ENCODE measurements at places on chromosomes 7 and 10.

GRCh38 chr10:14179251-14179650, 151.5 kb downstream of the FRMD4A start:
- no peak for DNase-seq

GRCh38 chr7:48004032-48004431, 24.6 kb upstream of the HUS1 start:
- DNase-seq, result no peak

GRCh38 chr10:93767724-93768399, 10.1 kb downstream of the LGI1 start:
- DNase-seq, result no peak

- no peak for DNase-seq
Observed at GRCh38 chr7:66630531-66630930, 1.9 kb downstream of the KCTD7 start.

DNA sequence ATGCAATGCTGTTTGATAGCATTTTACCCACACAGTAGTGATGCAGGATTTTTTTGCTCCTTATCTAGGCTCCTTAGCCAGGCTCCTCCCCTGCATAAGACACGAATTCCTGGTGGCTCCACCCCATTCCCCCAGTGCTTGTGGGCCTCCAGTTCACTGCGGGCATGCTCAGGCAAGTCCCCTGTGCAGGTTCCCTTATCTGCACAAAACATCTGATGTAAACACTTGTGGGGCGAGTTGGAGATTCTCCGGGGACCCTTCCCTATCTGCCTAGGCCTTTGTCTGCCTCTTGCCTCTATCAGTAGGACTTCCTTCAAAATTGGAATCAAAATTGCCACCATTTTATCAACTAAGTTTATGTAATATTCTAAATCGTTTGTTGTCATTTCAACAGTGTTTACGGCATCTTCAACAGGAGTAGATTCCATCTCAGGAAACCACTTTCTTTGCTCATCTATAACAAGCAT, 5.4 kb upstream of the STK17A start:
- no peak for DNase-seq

DNA sequence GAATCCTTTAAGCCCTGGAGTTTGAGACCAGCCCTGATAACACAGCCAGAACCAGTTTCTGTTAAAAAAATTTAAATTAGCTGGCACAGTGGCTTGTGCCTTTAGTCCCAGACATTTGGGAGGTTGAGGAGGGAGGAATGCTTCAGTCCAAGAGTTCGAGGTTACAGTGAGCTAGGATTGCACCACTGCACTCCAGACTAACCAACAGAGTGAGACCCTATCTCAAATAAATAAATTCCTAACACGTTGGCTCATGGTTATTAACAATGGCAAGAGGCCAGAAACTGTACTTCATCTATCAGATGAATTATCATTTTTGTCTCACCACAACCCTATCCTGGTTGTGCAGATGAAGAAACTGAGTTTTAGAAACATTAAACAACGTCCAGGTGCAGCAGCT, 2.1 kb upstream of the PPIA start:
- no peak for DNase-seq

DNA sequence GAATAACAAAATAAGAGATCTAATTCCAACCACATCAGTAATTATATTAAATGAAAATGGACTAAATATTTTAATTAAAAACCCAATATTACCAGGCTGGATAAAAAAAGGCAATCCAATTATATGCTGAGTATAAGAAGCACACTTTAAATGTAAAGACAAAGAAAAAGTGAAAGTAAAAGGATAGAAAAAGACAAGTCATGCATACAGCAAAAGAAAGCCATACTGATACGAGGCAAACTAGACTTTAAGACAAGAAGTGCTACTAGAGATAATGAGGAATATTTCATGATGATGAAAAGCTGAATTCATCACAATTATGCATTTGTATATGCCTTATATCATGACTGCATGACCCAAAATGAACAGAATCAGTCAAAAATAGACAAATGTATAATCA, 628.6 kb downstream of the PHTF2 start:
- no peak for DNase-seq

DNA sequence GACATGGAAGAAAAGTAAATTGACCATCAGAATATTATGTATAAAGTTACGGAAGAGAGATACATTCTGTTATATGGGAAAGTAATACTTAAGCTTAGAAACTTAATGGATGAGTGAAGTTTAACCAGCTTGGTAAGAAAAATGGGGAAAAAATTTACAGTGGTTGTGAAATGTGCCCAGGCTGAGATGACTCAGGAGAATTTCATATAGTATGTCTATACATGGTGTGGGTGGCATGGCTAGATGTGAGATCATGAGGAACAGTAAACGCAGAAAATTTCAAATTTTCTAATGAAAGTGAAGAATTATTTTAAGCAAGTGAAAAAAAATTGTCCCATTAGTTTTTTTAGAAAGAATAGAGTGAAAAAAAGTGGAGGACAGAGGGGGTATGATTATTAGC, 552.5 kb upstream of the SORCS1 start:
- no peak for DNase-seq

DNA sequence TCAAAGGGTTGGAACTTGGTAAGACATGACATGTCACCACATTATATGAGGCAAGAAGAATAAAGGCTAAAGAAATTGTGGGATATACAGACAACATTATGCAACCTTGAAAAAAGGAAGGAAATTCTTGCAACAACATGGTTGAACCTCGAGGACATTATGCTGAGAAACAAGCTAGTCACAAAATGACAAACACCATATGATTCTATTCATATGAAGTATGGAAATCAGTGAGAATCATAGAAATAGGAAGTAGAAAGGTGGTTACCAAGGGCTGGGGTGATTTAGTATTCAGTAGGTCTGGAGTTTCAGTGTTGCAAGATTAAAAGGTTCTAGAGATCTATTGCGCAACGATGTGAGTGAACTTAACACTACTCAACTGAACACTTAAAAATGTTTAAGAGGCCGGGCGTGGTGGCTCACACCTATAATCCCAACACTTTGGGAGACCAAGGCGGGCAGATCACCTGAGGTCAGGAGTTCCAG, 126.9 kb upstream of the TBX20 start:
- DNase-seq, result no peak

DNA sequence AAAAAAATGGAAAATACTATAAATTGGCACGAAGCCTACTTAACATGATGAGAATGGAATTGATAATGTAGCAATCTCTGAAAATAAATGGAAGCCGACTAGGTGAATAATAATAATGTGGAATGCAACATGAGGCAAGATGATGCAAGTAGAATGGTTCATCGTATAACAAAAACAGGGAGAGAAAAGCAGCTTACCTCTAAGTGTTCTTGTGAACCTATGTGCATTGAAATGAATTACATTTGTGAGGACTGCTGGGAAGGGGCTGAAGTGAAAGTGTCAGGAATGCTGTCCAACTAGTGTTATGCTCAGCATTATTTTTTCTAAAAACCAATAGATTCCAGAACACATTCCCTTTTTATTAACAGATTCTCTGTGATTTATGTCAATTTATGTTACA, 440.6 kb upstream of the LRRN3 start:
- no peak for DNase-seq

- DNase-seq, result no peak
Observed at GRCh38 chr10:69759641-69760040, 42.1 kb upstream of the COL13A1 start.

DNA sequence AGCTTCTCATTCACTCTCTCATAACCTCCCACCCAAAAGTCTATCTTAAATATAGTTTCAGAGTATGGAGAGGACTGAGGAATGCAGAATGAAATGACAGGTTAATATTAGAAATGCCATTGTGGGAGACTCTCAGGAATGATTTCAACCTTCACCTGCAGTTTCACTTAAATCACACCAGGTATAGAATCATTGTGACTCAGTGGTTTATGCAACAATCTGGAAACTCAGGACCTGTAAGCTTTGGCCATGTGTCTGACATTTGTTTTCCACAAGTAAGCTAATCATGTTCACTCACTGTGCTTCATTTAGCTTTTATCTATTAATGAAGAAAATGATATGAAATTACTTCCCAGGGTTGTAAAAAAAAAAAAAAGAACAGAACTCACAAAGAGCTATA, 8.7 kb upstream of the PTPN12 start:
- no peak for DNase-seq

GRCh38 chr10:59905731-59906416, 482 bp downstream of the CCDC6 start:
- DNase-seq, result no peak

DNA sequence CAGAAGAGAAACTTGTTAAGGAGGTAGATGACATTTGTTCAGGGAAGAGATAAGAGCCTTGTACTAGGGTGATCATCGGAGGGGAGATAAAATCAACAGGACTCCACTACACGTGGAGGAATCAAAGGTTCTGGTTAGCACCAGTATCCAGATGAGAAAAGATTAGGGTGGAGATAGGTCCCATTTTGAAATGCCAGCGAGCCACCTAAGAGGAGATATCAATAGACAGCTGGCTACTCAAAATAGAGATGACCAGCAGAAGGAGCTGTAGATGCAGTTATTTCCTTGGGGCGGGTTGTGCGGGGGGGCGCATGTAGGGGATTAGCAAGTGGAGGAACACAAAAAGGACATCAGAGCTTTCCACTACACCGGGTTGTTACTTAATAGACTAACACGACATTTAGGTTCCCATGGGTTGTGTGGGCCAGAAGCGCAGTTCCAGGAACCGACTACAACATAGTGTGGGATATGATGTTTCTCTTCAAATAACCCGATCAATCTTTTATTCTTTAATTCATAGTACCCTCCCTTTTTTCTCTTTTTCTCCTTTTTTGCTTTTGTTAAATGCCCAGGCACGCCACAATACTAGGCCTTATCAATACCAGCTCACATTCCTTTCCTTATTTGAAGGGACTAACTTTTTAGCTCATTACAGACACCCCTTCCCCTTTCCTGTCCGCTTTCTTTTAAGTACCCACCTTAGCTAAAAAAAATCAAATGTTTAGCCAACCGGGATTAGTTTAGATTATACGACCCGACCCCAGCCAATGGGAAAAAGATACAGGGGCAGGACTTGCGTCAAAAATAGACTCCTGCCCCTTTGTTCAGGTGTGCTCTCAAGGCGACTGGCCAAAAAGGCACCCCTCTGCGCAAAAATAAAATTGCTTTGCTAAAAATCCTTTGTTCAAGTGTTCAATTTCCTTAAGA, 2.0 kb upstream of the KIF11 start:
- peak; percentile 59 for DNase-seq

DNA sequence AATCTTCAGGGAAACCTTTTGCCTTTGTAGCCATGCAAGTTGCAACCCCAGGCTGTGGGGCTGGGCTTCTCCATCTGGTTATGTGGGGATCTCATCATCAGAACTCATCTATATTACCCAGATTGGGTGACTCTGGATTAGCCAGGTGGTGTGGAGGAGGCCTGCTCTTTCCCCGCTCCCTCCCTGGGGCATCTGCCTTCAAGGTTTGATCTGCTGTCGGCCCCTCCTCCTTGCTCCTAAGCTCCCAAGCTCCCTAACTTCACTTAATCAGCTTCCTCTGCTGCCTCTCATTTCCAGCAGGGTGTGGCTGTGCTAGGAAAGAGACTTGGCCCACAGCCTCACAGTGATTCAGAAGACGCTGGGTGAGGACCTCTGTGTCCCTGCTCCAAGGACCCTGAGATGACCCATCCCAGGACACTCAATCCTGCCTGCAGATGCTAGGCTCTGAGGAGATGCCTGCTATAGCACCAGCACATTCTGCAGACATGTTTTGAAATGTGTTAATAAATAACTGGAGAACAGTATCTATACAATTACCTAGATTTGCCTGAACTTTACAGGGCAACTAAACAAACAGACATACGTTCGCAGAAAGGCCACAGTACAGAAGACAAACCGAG, 392.1 kb upstream of the PODXL start:
- DNase-seq, result peak; percentile 11

DNA sequence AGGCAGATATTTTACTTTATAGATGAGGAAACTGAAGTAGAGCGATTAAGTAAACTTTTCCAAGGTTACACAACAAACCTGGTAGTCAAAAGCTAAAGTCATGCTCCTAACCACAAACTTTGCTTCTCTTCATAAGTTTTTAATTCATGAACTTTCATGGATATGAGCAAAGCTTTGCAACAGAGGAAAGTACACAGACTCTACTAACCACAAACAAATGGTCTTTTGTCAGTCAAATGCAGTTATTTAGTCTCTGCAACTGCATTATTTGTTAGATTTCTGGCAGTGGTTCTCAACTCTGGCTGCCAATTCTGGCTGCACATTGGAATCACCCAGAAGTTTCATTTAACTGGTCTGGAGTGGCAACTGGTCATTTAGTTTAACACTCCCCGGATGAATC, 140.6 kb upstream of the TMEM168 start:
- no peak for DNase-seq

- peak; percentile 31 for DNase-seq
Observed at GRCh38 chr7:151742713-151743480, 134.0 kb downstream of the PRKAG2 start.

DNA sequence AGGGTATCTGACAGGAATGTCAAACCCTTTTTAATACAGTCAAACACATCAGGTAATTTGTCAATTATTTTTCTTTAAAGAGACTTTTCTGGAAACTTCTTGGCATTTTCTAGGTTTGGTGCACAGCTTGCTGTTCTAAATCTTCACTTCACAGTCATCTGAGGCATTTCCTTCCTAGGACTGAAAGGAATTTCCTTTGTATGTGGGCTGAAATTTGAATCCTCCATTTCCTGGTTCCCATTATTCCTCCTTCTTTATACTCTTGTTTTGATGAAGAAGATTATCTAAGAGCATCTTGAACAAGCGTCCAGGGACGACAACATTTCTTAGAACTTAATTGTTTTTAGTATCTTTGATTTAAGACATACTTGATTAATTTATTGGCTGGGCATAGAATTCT, 24.9 kb downstream of the CALD1 start:
- peak; percentile 85 for DNase-seq

DNA sequence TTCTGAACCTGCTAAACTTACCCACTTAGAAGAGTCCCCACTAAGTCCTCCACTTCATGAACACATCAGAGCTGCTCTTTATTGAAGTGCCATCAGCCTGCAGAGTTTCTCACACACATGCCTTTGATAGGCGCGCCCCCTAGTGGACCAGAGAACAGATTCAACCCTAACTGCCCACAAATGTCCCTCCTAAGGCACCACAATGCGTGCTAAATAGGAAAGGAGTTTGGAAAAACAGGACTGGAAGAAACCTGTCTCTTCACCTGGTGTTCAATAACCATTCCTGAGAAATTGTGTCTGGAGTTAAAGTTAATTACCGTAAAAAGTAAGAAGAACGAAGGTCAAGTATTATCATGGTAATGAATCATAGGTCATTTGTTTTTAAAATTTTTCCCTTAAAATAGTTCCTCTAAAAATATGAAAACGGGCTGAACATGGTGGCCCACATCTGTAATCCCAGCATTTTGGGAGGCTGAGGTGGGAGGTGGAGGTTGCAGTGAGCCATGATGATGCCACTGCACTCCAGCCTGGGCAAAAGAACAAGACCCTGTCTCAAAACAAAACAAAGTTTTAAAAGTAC, 249.7 kb downstream of the ELMO1 start:
- peak; percentile 71 for DNase-seq

DNA sequence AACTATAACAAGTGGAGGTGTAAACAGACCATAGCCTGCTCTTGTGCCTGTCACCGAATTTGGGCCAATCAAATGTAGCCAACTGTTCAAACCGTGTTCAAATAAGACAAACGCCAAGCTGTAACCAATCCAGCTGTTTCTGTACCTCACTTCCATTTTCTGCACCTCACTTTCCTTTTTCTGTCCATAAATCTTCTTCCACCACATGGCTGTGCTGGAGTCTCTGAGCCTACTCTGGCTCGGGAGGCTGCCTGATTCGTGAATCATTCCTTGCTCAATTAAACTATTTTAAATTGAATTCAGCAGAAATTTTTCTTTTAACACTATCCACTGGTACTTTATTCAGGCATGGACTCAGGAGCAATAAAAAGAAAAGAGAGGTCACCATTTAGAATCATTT, 29.9 kb upstream of the COL1A2 start:
- DNase-seq, result no peak

Measured in endothelial cell of umbilical vein (primary cell).